AG20443 (cell line): ENCODE measurements at places on chromosomes 7 and 10.

DNA sequence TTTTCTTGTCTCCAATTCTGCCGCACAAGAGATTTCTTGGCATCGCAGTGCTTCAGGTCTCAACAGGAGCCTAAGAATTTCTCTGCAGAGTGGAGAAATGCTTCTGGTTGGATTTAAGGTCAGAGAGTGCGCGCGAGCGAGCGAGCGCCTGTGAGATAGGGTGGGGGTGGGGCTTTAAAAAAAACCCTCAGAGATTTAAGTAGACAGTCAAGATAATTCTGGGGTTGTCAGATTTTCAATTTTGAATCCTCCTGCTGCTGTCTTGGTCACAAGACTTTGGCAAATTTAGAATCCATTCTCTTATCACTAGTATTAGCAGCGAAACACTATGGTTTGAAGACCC, 49.7 kb downstream of the CPEB3 start:
- peak; percentile 20 for DNase-seq

DNA sequence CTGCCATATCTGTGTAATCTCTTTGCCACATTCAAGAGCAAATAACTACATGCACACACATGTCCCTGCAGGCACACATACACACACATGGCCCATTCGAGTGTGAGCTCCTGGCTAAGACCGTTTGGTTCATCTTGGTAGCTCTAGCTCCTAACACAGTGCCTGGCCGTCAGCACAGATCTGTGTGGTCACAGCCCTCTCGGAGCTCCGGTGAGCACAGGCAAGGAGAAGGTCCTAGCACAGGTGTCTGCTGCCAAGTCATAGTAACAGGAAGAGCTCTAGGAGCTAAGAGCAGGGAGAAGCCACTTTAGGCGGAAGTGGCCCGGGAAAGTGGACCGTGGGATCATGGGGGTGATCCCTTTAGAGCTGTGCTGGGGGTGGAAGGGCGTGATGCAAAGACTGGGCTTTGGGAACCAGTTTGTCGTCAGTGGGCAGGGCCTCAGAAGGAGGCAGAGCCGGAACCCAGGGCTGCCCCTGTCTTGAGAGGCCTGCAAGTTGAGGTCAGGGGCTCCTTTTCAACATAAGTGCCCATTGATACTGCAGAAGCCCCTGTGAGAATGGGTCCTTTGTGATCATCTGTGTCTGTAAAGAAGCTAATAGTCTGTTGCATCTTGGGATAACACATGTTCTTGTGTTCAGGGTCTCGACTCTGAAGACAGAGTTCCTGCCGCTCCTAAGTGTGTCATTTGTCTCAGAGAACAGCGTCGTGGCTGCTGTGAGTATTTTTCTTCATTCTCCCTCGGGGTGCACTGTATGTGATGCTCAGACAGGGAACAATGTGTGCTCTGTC, 16.6 kb upstream of the ARPC1B start:
- DNase-seq = no peak

DNA sequence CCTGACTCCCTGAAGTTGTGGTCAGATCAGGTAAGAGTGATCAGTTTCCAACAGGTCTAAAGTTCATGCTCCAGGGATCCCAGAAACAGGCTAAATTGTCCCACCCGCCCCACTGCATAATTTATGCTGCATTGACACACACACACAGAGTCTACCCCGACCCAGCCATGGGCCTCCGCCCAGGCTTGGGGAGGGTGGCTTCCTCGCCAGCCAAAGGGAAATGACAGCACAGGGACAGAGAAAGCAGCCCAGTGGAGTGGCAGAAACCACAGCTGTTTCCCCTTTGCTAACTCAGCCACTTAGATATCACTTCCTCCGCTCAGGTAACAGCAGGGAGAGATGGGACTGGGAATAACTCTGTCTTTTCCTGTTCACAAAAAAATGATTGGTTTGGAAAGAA, 9.4 kb downstream of the SH3PXD2A start:
- no peak for DNase-seq

DNA sequence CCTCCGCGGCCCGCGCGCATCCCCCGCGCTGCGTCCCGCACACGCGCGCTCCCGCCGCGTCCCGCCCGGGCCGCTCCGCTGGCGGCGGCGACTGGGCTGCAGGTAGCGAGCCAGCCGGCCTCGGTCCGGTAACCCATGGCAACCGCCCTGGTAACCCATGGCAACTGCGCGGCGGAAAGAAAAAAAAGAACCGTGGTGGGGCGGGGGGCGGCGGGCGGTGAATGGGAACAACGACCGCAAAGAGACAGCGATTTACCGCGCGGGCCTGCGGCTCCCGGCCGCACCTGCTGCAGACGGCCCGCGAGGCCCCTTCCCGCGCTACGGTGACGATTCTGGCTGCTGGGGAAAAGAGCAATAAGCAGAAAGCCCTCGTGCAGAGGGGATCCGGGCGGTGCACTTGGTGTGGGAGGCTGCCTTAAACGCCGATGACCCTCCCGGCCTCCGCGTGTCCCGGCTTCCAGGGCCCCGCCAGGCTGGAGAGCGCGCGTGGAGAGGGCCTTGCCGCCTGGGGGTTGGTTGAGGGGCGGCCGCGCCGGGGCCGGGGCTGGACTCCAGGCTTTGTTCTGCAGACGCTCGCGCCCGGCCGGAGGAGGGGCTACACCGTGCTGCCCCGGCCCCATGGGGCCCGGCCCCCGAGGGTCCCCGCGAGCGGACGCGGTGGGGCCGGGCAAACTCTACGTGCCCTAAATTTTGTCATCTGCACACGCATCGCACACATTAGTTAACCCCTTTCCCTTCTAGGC, 84.7 kb downstream of the SNX10 start:
- peak; percentile 11 for DNase-seq

- DNase-seq = no peak
These were observed 11.8 kb downstream of the MRC1 start for GRCh38 chr10:17820943-17821342.

DNA sequence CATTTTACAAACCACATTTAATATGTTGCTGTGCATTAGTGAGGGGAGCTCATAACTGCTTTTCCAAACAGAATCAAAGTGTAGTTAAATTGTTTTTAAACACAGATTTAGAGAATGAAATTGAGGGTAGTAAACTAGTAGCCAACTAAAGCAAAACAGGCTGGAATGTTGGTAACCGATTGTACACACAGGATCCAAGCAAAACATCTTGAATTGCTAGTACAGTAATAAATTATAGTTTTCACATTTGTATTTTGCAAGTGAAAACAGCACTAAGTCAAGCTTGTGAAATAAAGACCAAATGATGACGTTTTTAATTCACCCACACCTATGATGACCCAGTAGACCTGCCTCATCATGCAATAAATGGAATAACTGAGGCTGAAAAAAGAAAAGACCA, 198.3 kb downstream of the HDAC9 start:
- DNase-seq = no peak

- DNase-seq = peak; percentile 7
These were observed 25.9 kb upstream of the GNA12 start for GRCh38 chr7:2869981-2870380.

- peak; percentile 30 for DNase-seq
These were observed 2.4 kb downstream of the ANKRD22 start for GRCh38 chr10:88849234-88849633.

DNA sequence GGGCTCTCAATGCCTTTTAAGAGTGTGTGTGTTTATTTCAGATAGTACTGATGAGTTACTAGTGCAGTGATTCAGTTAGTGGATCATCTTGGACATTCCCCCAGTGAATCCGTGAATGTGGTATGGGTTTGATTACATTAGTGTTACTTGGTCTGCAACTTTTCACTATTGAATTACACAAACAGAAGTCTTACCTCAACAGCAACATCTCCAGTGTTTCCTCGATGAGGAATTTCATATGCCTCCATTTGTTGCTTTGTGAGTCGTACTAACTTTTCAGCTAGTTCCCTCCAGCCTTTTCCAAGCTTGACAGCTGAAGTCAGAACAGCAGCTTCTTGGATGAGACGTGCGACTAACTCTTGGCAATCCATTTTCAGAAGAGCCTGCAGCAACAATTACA, 63.2 kb downstream of the MACC1 start:
- peak; percentile 17 for DNase-seq

- DNase-seq = no peak
These were observed 9.2 kb downstream of the TAS2R60 start for GRCh38 chr7:143452495-143452894.

GRCh38 chr10:78408671-78409472, 375.2 kb downstream of the RPS24 start:
- no peak for DNase-seq

DNA sequence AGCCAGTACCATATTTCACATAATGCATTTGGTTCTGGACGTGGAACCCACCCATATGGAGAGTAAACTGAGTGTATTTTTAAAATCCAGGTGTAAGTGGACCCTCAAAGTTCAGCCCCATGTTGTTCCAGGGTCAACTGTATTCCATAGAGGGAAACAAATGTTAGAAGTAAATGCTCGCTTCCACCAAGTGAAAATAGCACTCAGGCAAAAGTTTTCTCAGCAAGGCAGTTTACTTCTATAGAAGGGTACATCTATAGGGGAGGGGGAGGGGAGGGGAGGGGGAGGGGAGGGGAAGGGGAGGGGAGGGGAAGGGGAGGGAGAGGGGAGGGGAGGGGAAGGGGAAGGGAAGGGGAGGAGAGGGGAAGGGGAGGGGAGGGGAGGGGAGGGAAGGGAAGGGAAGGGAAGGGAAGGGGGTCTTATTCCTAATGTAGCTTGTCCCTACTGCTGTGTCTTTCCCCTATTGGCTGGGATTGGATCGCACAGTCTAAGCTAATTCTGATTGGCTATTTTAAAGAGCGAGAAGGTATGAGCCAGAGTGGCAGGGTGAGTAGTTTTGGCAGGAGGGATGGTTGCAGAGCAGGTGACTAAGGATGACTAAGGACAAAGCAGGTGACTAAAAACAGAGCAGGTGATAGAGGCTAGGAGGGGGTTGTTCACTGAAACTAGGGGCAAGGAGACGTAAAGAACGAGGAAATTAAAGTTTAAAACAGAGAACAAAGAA, 29.1 kb downstream of the GARIN1A start:
- DNase-seq = no peak

DNA sequence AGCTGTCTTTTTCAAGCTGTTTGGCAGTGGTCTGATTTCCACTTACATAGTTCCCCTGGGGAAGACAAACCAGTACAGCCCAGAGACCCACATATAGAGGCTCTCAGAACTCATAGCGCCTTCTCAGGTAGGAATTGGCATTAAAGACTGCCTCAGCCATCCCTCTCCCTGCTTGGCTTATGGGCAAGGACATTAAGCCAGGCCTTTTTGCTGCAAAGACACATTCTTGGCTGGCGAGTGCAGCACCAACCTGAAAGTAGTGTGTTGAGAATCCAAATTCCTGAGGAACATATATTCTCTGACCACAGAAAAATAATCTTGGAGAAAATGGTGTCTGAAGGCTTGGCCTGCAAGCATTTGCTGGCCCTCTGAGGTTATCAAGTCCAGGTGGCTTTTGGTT, 39.2 kb upstream of the HPS1 start:
- peak; percentile 34 for DNase-seq

DNA sequence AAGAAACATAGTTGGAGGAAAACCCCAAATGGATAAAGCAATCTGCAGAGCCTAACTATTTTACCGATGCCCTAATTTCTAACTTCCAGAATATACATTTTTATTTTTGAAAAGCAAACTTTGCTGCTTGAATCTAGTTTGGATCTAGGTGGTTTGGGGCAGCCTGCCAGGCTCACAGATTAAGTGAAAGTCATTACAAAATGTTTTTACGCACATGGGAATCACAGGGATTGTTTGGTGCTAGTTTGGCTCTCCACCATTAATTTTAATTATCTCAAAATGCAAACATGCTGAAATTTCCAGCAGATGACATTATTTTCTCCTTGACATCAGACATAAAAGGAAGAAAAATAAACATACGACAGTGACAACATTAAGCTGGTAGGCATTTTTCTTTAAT, 166.7 kb upstream of the INHBA start:
- peak; percentile 17 for DNase-seq

GRCh38 chr7:33107136-33108066, 1.8 kb downstream of the RP9 start:
- DNase-seq = peak; percentile 31

DNA sequence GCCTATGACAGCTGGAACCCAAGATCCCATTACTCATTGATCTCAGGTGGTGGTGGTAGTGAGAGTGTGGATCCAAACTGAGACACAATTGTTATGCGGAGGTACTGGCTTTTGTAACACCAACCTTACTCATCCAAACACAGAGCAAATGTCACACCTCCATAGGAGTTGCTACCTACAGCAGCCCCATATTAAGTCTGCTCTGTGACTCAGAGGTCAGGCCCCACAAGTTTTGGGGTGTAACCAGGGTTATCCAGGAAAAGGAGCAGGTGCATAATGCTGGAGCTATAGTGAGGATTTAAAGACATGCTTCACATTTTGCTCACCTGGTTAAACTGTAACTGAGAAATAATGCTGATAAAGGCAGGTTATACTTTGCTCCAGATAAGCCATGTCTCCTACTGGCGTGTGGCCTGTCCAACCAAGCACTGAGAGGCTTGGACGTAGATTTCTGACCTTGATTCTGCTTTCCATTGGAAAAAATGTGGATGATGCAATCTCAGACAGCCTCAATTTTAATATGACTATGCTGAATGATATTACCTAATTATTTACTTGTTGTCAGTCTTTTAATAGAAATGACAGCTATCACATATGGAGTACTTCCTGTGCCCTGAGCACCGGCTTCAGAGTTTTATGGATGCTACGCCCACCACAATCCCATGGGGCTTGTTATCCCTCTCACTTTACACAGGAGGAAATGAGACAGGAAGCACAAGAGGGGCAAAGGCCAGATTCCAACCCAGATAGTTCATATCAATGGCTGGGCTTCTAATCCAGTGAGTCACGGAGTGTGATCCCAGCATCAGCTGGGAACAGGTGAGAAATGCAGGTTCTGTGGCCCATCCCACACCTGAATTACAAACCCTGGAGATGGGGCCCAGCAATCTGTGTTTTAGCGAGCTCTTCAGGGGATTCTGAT, 181.3 kb downstream of the CHN2 start:
- no peak for DNase-seq

DNA sequence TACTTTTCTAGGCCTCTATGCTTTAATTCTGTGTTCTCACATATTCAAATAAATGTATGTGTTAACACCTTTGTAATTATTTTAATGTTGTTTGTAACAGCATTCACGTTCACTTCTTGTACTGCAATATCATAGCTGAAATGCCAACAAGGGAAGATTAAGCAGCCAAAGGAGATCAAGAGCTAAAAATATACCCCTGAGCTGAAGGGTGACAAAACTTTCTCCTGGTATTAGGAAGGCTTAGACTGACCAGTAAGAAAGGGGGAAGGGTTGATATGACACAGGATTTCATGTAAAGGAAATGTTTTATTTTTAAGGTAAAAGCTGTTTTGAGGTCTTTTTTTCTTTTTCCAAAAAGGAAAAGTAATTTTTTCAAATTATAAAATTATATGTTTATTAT, 40.4 kb upstream of the VDAC2 start:
- DNase-seq = no peak

DNA sequence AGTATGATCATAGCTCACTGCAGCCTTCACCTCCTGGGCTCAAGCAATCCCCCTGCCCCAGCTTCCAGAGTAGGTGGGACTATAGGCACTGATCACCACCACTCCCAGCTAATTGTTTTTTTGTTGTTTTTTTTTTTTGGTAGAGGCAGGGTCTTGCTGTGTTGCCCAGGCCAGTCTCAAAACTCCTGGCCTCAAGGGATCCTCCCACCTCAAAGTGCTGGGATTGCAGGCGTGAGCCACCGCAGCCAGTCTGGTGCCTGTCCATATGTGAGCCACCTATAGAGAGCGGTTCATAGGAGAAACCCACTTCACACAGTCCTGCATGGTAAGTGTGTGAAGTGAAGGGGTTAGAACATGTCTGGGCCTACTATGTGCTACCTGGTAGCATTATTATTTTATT, 47.5 kb downstream of the SLC29A4 start:
- DNase-seq = no peak
